ENCODE measurements at places on chromosomes 6 and 20.

- no peak for DNase-seq
These were observed 12.2 kb downstream of the NCOA7 start for GRCh38 chr6:125802943-125803377.

- no peak for DNase-seq
These were observed 125.9 kb downstream of the EPHA7 start for GRCh38 chr6:93293460-93293859.

DNA sequence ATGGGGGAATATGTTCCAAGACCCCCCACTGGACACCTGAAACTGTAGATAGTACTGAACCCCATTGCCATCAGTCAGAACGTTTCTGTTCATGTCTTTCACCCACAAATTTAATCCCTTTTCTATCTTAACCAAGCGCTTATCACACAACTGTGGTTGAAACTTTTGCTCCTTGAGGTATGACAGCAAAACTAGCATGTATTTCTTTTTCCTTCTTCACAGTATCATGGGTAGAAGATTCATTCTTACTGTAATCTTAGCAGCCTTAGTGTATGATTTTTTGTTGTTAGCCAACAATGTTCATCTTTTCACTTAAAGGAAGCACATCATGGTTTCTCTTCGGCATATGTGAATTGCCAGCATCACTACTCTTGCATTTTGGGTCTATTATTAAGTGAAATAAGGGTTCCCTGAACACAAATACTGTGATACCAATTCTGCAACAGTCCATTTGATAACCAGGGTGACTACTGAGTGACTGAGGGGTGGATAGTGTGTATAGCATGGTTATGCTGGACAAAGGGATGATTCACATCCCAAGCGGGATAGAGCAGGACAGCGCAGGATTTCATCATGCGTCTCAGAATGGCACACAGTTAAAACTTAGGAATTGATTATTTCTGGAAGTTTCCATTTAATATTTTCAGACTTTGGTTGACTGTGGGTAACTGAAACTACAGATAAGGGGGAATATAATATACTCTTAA is 41.8 kb downstream of the KCNS1 start:
- DNase-seq = no peak

DNA sequence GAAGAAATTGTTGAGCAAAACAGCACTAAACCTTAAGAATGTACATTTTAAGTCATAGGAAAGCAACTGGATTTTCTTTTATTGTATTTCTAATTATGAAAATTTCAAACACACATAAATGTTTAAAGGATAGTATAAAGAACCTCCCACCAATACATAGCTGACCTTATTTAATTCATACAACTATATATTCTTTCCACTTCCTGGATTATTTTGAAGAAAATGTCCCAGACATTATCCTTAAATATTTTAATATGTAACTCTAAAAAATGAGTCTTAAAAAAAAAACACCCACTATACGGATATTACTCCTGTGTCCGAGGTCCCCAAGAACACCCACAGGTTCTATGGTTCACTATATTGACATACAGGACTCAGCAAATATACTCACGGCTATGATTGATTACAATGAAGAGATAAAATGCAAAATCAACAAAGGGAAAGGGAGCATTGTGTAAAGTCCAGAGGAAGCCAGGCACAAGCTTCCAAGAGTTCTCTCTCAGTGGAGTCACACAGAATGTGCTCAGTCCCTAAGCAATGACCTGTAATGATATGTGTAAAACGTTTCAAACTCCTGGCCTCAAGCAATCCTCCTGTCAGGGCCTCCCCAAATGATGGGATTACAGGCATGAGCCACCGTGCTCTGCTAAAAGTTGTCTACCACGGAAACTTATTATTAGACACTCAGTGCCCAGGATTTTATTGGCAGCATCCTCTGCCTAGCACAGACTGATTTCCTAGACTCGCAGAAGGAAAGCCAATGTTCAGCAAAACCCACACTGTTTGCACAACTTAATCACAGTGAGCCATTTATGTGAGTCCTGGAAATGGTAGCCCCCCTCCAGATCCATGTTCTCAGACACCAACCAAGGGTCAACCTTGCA is 23.2 kb downstream of the GLYATL3 start:
- DNase-seq = no peak

- DNase-seq = no peak
These were observed 1532.7 kb downstream of the HACE1 start for GRCh38 chr6:103326760-103327757.
